T-helper 2 cell (primary cell): ENCODE measurements at places on chromosomes 7 and 10.

GRCh38 chr10:76454506-76455140, 1023.2 kb downstream of the LRMDA start:
- no peak for DNase-seq

- DNase-seq = no peak
Measured at GRCh38 chr10:22505911-22506685, 160.8 kb downstream of the SPAG6 start.

DNA sequence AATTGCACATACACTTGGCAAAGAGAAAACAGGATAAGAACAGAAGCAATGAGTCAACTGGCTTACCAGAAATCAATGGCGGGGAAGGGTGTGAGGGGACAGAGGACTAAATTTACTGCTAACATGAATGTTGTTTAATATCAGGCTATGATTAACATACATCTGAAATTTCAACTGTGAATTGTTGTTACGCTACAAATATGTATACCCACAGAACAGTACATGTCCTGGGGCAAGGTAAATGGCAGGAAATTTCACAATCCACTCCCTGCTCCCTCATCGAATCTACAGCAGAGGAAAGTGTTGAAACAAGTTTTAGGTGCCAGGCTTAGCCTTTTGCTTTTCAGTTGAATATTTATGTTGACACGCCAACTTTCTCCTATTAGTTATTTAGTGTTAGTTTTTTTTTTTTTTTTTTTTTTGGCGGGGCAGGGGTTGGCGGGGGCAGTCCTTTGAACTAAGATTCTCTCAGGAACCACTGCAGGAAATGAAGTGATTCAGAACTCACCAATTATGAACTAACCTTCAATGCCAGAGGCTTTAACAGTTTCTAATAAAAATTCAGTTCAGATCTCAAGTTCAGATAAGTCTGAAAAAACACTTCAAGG, 99.0 kb downstream of the UBE2H start:
- DNase-seq = no peak

- DNase-seq = no peak
Measured at GRCh38 chr10:15399060-15399661, 28.1 kb upstream of the FAM171A1 start.

DNA sequence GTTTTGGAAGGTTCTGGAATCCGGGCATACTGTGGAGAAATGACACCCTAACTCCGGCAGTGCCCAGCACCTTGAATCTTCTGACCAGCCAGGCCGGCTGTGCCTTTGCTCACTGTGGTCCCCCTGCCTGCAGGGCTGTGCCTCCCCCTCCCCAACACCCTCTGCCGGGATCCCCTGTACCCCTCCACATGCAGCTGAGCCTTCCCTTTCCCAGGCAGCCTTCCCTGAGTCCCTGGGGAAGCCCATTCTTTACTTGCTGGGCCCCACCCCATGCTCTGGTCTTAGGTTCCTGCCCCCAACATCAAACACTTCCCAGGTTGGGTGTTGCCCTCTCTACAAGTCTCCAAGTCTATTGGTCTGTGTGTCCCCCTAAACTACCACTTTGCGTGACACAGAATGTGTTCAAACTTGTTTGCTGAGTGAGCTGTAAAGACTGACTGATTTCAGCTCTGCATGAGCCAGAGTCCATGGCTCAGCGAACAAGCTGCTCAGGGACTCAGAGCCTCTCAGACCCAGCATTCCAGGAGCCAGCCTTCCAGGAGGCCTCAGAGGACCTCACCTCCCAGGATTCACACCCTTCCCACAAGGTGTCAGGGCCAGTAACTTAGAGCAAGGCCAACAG, 31.6 kb downstream of the CALML5 start:
- DNase-seq = no peak

DNA sequence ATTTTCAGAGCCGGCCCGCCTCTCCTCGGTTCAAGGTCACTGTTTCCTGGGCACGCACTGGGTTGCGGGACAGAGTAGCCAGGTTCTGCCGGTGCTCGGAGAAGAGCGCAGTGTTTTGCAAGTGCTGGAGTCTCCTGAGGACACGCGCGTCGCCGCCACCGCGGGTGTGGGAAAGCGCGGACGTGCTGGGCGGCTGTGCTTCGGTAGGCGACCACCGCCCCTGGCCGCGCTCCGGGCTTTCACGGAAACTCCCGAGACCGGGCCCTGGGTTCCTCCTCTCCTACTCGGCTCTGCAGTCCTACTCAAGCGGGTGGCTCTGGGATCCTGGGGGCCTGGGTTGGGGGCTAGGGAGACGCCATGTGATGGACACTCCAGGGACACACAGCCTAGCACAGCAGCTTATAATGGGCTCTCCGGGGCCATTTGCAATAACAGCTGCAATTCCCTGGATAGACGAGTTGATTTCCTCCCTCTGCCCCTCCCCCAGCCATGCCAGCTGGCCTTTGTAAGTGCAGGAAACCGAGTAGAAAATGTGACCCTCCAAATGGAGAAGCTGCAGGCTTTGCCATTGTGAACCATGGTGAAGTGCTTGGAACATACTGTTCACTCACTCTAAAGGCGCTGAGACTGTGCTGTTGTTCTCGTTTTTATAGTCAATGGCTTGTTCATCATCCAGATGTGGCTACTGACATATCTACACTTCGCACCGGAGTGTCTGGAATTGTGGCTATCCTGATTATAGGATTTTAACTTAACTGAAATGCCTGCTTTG, 2.1 kb downstream of the FRAT1 start:
- no peak for DNase-seq
